ENCODE measurements at places on chromosomes 7 and 10.

GRCh38 chr10:35480142-35480541 lies 125.0 kb upstream of the GJD4 start:
- no peak for DNase-seq

DNA sequence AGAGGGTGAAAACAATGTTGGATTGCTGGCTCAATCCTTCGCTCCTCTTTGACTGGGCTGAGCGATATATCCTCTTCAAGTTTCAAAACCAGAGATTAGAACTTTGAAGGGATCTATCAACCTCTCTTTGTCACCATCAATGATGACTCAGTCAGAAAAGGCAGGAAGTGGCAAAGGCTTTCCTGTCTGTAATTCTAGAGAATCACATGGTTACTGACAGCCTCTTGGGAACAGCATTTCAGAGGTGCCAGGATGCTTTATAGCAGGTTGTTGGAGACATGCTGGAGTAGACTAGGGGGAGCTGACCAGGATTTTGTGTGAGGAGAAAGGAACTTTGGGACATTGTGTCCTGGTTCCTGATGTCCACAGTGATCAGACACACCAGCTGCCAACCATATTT lies 81.3 kb downstream of the PRKCQ start:
- no peak for DNase-seq

DNA sequence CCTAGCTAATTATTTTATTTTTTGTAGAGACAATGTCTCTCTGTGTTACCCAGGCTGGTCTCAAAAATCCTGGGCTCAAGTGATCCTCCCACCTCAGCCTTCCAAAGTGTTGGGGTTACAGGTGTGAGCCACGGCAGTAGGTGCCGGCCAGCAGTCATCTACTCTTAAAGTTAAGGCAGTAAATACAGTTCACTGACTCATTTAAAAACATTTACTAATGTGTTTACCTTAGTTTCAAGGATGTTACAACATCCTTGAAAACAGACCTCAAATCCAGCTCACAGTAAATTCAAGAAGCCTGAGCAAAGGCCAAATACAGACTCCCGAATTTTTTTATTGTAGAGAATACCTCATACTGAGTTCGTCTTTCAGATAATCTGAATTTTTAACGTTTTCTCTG lies 29.6 kb upstream of the ABCB4 start:
- DNase-seq: no peak

- DNase-seq: peak; percentile 96
Measured at GRCh38 chr10:103448746-103449145, 3.4 kb downstream of the CALHM2 start.

DNA sequence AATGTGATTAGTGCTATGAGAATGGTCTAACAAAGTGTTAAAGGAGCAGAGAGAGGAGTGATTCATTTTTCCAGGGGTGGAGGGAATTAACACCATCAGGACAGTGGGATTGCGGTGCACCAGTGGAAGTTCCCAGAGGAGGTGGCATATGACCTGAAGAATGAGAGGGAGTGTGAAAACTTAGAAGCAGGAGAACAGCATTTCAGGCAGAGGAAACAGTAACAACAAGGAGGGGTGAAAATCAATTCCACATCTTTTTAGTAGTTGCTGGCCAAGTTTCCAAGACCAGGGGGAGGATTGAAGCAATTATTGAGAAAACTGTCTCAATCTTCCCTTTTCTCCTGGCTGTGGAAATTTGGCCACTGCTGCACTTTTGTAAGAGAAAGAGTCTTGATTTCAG lies 23.7 kb upstream of the CCDC172 start:
- DNase-seq: no peak

GRCh38 chr10:77084431-77085144 lies 553.0 kb downstream of the KCNMA1 start:
- no peak for DNase-seq

- DNase-seq: no peak
Measured at GRCh38 chr10:75466001-75466400, 34.6 kb downstream of the LRMDA start.

DNA sequence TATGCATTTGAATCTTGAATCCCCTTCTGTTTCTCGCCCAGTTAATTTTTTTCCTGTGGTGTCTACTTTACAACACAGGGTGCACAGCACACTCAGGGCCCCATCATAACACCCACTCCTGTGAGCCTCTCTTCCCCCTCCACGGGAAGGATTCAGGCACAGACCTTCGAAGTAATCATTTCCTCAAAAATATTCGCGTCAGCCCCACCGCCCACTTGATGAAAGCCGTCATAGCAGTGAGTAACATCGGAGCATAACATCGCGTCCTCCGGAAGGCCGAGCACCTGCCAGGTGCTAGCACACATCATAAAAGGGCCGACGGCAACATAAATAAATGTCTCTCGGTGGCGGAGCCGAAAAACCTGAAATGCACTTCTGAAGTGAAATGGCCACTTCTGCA lies 201.7 kb upstream of the ADARB2 start:
- DNase-seq: no peak

DNA sequence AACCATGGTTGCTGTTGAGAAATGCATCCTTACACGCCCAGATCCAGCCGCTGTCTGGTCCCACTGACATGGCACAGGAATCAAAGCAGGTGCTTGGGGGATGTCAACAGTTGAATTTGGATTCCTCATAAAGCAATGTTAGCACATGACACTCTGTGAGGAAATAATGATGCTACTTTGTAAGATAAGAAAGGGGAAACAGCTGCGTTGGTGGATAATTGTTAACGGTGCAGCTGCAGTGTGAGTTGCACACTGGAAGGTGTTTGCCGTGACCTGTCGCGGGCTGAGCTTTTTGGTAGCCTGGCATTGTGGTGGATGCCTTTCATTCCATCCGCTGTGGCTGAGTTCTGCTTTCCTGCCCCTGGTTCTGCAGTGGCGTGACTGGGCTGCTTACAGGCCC lies 113.9 kb downstream of the MGMT start:
- no peak for DNase-seq

DNA sequence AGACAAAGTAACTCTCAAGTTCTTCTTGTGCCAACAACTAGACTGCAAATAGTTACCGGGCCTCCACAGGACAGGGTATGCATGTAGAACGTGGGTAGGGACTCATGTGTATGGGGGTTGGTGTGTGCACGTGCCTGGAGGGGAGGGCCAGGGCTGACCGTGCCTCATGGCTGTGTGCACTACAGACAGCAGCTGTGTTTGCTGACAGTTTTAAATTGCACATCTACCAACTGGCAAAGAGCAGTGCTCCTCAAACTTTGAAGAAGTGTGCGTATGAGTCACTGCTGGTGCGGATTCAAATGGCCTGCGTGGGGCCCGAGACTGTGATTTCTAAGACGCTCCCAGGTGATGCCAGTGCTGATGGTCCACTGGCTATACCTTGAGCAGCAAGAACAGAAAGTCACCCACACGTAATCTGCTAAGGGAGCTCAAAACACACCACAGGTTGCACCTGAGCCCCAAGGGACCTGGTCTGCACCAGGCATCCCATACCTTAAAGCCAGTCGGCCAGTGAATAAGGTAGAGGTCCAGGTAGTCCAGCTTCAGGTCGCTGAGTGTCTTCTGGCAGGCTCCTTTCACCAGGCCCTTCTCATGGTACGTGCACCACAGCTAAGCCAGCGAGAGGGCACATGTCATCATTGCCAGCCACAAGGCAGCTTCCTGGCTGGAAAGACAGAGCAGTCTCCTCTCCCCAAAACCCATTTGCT lies 8.5 kb downstream of the AKR1B1 start:
- no peak for DNase-seq

GRCh38 chr10:108582387-108582786 lies 1340.9 kb downstream of the XPNPEP1 start:
- DNase-seq: no peak

- DNase-seq: peak; percentile 37
Measured at GRCh38 chr10:484925-485661, 204.4 kb downstream of the DIP2C start.

- DNase-seq: peak; percentile 25
Measured at GRCh38 chr10:110664483-110665420, 20.6 kb downstream of the RBM20 start.

DNA sequence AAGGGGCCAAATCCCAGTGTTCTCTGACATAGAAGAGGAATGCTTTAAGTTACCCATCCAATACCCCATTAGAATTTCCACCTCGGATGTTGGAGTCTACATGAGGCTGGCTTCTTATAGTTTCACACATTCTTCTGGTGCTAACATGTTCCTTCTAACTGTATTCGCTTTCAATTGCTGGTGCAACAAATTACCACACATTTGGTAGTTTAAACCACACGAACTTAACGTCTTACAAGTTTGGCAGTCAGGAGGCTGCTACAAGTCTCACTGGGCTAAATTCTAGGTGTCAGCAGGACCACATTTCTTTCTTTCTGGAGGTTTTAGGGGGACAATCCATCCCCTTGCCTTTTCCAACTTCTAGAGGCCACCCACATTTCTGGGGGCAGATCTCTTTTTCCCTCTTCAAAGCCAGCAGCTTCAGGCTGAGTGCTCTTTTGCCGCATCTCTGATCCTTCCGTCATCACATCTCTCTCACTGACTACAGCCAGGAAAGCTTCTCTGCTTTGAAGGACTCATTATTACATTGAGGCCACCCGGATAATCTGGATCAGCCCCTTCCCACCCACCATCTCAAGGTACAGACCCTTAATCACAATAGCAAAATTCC lies 5.1 kb upstream of the MACC1 start:
- no peak for DNase-seq

DNA sequence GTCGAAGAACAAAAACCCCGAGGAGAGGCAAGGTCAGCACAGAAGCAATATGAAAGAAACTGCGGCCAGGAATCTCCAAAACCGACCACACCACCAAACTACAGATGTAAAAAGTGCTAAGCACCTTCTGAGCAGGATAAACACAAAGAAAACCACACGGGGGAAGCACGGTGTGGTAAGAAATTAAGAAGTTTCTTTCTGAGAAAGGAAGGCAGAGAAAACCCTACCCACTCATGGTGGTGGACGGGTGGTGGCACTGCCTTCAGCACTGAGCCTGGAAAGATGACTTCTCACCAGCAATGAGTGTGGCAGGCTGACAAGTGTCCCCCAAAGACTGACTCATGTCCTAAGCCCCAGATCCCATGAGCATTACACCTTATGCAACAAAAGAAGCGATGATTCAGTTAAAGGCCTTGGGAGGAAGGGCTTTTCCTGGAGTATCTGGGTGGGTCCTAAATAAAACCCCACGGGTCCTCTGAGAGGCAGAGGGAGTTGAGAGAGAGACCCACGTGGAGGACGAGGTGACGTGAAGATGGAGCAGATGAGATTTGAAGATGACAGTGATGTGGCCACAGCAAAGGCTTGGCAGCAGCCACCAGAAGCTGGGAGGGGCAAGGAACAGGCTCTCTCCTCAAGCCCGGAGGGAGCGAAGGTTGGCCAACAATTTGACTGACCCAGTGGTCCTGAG lies 124.9 kb downstream of the DLG5 start:
- DNase-seq: peak; percentile 36

DNA sequence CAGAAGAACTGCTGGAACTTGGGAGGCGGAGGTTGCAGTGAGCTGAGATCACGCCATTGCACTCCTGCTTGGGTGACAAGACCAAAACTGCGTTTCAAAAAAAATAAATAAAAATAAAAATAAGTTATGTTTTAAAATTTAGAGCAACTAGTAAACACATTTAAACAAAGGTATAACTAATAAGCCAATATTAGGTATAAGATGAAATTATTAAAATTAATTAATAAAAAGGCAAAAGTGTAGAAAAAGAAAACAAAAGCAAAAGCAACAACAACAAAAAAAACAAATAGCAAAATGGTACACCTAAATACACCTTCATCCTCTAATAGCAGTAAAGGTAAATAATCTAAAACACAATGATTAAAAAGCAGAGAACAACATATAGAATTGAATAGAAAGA lies 6.2 kb upstream of the OR6B1 start:
- DNase-seq: no peak

GRCh38 chr10:108450280-108450679 lies 1285.8 kb upstream of the SORCS1 start:
- no peak for DNase-seq

GRCh38 chr10:119817991-119818888 lies 54.4 kb downstream of the MCMBP start:
- no peak for DNase-seq

DNA sequence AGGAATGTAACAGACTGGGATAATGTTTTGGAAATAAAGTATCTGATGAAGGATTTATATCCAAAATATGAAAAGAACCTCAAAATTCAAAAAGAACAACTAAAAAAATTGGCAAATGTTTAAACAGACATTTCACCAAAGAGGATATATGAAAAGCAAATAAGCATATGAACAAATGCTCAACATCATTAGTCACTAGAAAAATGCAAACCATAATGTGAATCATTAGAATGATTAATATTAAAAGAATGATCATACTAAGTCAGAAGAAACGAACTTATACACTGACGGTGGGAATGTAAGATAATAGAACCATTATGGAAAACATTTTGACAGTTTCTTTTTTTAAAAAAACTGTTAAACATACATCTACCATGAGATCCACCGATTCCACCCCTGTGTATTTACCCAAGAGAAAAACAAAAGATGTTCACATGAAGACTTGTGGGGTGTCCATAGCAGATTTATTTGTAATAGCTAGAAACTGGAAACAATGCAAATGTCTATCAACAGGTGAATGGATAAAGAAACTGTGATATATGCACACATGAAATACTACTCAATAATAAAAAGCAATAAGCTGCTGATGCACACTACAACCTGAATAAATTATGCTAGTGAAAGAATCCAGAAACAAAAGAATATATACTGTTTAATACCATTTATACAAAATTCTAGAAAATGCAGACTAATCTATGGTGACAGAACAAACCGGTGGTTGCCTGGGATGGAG lies 35.7 kb downstream of the PRKG1 start:
- no peak for DNase-seq

DNA sequence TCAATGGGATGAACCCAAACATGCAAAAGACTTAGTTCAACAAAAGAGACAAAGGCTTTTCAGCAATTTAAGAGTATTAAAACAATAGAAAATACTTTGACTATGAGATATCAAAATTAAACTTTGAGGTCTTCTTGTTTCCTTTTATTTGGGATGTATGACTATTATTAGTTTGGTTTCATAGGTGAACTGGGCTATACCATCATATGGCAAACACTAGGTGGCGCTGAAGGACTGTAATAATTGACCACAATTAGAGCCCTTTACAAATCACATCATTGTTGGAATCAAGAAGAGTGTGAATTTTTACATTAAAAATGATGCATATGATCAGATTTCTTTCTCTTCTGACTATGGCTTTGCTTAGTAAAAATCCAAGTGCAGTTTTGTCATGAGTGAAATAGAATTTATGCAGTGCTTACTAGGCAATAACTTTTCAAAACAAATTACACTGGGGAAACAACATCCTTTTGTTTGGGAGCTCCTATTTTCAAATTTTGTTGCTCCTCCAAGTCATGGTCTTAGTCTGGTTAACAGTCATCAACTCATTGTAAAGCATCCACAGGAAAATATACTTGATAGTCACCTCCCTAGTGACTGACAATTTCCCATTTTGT lies 14.7 kb upstream of the NXPH1 start:
- no peak for DNase-seq

GRCh38 chr10:103171278-103171677 lies 21.8 kb downstream of the NT5C2 start:
- no peak for DNase-seq

GRCh38 chr7:31066516-31067130 lies 14.5 kb downstream of the ADCYAP1R1 start:
- DNase-seq: no peak

- no peak for DNase-seq
Measured at GRCh38 chr10:48242171-48242904, 32.2 kb downstream of the FRMPD2 start.
